Inflammatory macrophage (primary cell): ENCODE measurements at places on chromosomes 2 and 18.

GRCh38 chr2:69390471-69390870, 3.4 kb upstream of the GFPT1 start:
- peak; percentile 72 for DNase-seq

DNA sequence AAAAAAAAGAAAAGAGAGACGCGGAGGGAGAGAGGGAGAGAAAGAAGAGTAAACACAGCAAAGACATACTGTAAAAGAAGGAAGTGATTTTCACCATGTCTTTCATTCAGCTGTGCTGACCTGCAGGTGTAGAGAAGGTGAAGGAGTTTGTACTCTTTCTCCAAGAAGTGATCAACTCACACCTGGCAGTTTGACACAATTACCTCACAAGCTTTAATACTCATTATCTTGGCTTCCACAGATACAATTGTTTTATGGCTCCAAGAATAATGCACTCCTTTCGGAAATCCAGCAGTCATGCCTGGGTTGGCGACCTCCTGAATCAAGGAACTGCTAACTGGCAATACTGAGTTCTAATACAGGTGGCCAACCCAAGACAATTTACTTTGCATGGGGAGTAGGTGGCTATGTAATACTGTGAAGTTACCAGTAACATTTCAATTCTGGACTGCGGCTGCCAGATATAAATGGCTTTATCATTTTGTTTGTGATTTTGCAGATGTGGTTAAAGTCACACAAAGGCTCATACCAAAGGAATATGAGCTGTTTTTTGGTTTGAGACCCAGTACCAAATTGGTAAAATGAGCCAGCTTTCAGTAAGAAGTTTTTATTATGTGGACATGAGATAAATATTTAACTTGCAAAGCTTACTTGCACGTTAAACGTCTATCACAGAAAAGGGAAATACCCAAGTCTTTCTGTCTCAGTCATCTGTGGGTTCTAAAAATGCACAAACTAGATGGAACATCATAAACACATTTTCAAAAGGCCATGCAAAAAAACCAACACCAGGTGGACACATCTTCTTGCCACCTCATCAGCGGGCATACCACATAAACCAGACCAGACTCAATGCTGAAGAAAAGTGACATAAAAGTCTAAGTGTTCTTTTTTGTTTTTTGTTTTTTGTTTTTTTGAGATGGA, 69.3 kb downstream of the NCKAP5 start:
- DNase-seq: no peak

DNA sequence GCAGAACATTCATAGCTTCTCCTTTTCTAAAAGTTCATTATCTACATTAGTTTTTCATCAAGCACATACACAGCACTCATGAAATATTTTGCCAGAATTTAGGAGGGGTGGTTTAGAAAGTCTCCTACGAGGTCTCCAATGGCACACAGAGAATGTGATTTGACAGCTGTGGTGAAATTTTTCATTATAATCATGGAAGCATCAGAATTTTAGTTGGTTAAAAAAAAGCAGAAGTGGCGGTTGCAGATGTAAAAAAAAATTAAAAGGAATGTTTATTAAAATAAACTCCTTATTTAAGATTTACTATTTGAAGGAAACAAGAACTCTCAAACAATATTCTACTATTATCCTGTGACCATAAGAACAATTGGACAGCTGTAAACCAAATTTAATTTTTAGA, 10.8 kb upstream of the RHBDD1 start:
- no peak for DNase-seq

- no peak for DNase-seq
These were observed 229.2 kb downstream of the C1D start for GRCh38 chr2:67833632-67834031.

DNA sequence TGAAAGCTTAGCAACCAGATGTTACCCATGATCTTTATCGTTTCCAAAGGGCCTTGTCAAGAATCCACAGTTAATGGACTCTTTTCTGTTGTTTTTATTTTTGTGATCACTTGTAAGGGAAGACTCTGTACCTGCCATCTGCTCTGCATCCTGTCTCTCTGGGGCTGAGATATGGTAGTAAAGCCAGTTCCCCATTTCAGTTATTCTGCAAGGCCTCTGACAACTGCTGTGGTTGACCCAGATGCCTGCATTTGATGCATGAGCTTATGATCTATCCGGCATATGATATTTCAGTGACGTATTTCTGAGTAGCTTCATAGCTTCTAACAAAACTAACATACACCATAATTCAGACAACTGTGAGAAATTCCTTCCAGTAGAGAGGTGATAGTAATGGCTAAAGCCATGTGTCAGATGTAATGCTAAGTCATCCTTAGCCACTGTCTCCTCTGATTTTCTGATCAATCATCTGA, 105.1 kb downstream of the TPO start:
- DNase-seq: no peak

GRCh38 chr2:205321231-205321630, 361.1 kb upstream of the NRP2 start:
- DNase-seq: no peak

DNA sequence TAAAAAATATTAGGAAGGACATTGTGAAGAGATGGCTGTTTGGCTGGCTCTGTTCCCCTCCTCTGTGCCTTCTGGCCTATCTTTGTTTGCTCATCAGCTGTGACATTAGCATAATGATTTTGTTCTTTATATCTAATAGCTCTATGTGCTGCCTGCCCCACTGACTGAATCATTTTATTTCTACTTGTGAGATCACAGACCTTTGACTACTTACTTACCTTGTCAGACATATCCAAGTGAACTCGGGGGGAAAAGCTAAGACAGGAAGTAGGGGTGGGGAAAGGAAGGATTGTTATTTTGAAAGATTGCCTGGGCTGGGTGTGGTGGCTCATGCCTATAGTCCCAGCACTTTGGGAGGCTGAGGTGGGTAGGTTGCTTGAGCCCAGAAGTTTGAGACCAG, 104.2 kb downstream of the ASAP2 start:
- DNase-seq: no peak

- no peak for DNase-seq
These were observed 427.9 kb upstream of the POU3F3 start for GRCh38 chr2:104425850-104426595.

DNA sequence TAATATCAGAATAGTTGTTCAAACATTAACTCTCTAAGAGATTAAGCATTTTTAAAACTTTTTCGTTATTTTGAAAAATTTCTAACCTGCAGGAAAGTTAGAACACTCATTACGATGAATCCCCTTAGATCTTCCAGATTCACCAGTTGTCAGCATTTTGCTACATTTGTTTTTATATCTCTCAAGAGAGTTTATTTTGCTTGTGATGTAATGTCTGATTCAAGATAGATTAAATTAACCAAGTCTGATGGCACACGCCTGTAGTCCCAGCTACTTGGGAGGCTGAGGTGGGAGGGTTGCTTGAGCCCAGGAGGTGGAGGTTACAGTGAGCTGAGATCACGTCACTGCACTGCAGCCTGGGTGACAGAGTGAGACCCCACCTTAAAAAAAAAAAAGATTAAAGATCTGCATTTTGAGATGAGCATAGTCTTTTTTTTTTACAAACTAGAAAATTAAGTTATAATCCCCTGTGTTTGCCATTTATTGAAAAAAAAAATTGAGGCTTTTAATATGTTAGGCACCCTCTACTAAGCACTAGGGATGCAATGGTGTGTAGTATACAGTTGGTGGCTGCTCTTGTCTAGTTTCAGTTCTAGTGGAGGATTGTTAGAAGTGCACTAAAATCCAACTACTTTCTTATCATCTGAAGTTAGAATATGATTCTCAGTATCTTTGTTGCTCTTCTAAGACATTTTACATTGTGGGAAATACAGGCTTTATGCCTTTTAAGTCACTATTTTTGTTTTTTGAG, 20.9 kb downstream of the RAB10 start:
- DNase-seq: no peak

GRCh38 chr2:19337742-19338141, 20.7 kb downstream of the OSR1 start:
- DNase-seq: no peak

DNA sequence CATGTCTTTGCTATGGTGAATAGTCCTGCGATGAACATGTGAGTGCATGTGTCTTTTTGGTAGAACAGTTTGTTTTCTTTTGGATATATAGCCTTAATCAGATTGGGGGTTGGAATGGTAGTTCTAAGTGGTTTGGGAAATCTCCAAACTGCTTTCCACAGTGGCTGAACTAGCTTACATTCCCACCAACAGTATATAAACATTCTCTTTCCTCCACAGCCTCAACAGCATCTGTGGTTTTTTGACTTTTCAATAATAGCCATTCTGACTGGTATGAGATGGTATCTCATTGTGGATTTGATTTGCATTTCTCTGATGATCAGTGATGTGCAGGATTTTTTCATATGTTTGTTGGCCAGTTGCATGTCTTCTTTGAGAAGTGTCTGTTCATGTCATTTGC, 112.2 kb upstream of the SESTD1 start:
- no peak for DNase-seq

GRCh38 chr2:191176801-191177438, 26.1 kb upstream of the STAT4 start:
- no peak for DNase-seq

GRCh38 chr2:43616967-43617680, 19.9 kb upstream of the PLEKHH2 start:
- no peak for DNase-seq

DNA sequence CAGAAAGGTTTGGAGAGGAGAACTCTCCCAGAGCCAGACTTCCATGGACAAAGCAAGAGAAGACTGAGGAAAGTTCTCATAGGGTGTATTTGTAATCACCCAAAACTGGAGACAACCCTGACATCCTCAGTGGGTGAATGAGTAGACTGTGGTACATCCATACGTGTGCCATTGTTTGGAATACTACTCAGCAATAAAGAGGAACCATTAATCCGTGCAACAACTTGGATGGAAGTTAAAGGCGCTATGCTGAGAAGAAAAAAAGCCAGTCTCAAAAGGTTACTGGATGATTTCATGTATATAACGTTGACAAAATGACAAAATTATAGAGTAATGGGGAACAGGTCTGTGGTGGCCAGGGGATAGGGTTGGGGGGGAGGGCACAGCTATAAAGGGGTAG, 24.1 kb upstream of the TMEM214 start:
- no peak for DNase-seq

GRCh38 chr2:235824331-235824730, 330.5 kb downstream of the AGAP1 start:
- DNase-seq: no peak

DNA sequence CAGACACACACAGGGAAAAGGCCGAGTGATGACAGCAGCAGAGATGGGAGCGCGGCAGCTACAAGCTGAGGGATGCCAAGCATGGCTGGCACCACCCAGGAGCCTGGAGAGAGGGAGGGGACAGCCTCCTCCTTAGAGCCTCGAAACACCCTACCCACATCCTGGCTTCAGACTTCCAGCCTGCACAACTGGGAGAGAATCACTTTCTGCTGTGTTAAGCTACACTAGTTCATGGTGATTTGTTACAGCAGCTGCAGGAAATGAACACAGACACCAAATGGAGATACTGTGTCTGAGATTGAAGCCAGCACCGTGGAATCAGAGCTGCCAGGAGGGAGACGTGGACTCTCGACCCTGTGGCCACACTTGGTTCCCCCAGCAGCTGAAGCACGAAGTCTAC, 27.5 kb upstream of the FOSL2 start:
- DNase-seq: no peak

GRCh38 chr2:196166876-196167275, 4.5 kb downstream of the STK17B start:
- DNase-seq: peak; percentile 38

DNA sequence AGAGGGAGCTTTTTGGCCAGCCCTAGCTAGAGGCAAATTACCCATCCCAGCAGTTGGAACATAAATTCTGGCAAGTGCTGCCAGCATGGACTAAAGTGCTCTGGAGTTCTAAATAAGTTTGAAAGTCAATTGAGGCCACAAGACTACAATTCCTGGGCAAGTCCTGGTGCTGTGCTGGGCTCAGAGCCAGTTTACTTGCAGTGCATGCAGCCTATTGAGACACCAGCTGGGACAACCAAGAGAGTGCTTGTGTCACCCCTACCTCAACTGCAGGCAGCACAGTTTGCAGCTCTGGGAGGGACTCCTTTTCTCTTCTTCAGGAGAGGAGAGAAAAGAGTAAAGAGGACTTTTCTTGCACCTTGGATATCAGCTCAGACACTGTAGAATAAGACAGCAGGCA, 277.2 kb upstream of the TMEFF2 start:
- DNase-seq: no peak

DNA sequence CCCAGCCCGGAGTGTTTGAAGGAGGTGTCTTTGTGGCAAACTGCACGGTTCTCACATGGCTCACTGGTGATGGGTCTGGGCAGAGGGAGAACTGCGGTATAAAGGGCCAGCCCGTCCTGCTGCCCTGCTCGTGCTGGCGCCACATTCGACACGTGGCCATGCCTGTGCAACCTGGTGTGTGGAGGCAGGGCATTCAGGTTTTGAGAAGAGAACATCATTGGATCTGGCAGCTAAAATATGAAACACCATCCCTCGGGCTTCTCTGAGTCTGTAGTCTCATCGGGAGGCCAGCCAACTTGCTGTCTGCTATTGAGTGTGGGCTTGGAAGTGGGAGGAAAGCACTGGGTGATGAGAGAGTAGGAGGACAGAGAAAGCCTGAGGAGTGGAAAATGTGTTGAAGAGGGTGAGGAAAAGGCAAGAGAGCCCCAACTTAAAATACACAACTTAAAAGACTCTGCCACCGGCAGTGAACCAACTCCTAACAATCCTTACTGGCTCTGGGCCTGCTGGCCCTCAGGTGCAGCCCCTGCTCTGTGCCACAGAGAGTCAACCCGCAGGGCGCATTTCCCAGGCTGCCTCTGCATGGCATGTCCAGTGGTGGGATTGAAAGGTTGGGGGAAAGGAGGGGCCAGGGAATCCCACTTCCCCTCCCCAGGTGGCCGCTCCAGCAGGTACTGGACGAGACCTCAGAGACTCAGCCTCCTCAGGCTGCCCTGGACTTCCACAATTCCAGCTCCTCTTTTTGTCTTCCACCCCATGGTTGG, 112.7 kb upstream of the DLX2 start:
- no peak for DNase-seq

- no peak for DNase-seq
These were observed 28.9 kb downstream of the SPIRE1 start for GRCh38 chr18:12628706-12629702.

GRCh38 chr18:9655232-9655767, 40.9 kb upstream of the PPP4R1 start:
- DNase-seq: no peak

DNA sequence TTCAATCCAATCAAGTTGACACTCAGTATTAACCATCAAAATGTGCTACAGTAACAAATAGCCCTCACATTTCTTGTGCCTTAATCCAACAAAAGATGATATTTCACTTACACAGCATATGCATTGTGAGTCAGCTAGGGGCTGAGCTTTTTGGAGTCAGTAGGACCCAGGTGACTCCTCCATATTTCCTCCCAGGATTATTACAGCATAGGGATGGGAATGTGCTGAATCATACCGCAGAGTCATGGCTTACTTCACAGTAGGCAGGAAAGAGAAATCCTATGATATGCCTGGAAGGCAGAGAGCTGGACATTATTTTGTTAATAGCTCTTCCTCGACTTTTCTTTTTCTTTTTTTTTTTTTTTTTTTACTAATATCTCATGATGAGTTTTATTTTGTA, 153.3 kb downstream of the TMEM182 start:
- no peak for DNase-seq

DNA sequence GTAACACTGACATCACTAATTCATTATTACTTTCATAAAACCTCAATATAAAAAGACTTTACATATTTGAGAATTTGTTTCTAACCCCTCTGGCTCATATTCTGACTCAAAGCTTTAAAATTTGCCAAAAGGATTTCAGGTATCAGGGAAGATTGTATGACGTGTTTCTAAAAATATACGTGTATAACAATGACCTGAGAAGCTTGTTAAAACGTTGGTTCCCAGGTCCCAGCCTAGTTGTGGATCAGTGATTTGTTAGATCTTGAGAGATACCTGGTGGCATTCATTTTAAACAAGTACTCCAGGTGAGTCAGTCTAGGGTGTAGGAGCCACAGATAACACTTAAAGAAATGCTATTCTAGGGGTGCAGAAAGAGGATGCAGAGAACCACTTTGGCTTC, 1096.8 kb upstream of the NXPH2 start:
- no peak for DNase-seq
